MV-4-11 (cell line): ENCODE measurements at places on chromosomes 11 and 22.

- DNase-seq: no peak
Observed at GRCh38 chr22:43234264-43234988, 47.5 kb upstream of the TTLL12 start.

DNA sequence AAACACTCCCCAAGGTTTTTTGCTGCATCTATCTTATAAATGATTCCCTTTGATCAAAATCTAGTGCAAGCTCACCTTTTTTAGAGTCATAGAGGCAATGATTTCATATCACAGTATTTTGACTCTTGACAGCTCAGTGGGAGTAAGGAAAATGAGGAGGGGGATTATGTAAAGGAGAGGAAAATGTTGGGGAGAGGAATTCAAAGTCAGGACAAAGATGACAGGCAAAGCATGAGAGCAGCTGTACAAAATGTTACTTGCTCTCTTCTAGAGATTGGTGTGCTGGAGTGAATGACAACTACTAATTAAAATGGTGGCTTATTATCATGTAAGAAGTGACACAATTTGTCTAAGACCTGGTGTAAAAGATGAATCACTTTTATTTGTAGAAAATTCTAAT, 644.6 kb upstream of the CHORDC1 start:
- DNase-seq: no peak

- DNase-seq: peak; percentile 88
Observed at GRCh38 chr11:3949125-3949524, 93.7 kb downstream of the STIM1 start.

DNA sequence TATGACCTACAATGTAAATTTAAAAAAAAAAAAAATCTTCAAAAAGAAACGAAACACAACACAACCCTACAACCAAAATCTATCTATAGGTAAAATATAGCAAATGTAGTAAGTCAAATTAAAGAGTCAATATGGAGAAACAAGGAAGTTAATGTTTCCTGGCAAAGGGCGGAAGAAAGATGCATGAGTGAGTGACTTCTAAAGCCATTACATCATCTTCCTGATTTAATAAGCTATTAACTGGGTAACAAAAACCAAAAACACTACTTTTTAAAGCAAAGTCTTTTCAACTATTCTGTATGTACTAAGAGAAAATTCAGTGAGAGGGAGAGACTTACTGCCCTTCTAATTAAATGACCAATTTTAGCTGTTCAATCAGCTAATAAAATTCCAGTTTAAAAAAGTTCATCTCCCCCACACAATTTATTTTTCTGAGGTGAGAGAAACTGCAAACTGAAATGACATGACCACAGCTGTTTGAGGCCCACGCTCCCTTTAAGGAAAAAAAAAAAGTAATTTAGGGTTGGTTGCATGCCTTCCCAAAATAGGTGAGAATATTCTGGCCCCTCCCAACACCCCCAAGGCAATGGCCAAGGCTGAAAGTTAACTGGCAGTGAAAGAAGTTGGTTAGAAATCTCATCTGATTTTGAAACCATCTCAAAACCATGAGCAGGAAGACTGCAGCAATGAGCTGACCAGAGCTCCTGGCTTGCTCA, 5.9 kb downstream of the SF1 start:
- peak; percentile 43 for DNase-seq

- DNase-seq: no peak
Observed at GRCh38 chr22:19635644-19636043, 78.7 kb upstream of the SEPTIN5 start.

DNA sequence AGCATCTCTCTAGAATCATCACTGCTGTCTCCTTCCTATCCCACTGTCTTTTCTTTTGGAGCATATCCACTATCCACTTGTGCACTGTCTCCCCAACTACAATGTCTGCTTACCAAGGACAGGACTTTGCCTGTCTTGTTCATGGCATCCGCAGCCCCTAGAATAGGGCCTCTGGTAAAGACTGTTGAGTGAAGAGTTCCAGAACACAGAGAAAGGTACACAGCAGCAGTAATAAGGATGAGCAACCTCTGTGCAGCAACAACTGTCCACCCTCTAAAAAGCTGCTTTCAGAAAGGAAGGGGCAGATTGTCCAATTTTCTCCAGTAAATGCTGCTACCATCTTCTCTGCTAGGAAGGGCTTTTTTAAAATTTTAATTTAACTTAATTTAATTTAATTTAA, 25.5 kb upstream of the BIRC3 start:
- DNase-seq: no peak

DNA sequence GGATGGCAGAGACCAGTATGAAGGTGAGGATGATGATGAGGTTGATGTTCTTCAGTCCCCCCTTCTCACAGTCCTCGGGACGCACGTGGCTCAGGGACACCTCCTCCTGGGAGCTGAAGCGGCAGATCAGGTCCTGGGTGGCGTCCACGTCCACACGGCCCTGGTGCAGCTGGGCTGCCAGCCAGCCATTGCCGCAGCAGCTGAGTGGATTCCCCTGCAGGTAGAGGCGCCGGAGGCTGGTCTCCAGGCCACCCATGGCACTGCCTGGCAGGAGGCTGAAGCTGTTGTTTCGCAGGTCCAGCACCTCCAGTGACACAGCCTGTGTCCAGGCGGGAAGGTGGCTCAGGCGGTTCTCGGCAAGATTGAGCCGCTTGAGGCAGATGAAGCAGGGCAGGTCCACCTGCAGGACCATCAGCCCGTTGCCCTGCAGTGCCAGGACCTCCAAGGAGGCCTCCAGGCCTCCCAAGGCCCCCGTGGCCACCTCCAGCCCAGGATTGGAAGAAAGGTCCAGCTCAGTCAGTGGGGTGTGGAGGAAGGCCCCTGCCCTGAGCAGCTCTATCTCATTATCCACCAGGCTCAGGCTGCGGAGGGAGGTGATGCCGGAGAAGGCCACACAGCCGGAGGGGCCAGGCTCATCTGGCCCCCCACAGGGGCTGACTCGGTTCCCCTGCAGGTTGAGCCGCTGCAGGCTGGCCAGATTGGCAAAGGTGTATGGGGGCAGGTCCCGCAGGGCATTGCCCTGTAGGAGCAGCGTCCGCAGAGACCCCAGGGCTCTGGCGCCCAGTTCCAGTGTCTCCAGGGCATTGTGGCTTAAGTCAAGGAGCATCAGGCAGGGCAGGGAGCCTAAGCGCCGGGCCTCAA, 10.6 kb downstream of the LRRC32 start:
- DNase-seq: no peak
